ENCODE measurements at places on chromosomes 12 and 14.

DNA sequence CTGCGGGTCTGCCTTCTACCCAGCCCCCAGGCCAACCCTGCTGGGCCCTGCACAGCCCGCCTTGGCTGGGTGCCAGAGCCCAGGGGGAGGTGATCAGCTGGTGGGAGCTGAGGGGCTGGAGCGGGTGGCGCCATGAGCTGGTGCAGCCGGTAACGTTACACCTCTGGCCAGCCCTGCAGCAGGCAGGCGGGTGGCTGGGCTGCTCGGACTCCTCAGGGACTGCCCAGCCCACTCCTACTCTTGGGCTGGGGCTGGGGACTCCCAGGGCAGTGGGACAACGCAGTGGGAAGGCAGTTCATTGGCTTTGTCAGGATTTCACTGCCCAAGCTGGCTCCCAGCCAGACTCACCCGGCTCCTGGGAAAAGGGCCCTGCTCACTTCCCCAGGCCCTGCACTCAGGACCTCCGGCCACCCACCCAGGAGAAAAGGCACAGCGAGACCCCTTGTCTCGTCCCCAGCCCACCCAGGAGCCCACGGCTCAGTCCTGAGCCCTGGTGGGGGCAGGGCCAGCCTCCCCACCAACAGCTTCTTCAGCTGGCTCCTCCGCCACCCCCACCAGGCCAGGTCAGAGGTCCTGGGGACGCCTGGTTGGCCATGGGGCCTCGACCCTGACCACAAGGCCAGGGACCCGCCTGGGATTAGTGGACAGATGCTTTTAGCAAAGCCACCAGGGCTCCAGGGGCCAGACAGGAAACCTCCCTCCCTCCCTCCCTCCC is 1.0 kb downstream of the PGF start:
- DNase-seq = no peak

DNA sequence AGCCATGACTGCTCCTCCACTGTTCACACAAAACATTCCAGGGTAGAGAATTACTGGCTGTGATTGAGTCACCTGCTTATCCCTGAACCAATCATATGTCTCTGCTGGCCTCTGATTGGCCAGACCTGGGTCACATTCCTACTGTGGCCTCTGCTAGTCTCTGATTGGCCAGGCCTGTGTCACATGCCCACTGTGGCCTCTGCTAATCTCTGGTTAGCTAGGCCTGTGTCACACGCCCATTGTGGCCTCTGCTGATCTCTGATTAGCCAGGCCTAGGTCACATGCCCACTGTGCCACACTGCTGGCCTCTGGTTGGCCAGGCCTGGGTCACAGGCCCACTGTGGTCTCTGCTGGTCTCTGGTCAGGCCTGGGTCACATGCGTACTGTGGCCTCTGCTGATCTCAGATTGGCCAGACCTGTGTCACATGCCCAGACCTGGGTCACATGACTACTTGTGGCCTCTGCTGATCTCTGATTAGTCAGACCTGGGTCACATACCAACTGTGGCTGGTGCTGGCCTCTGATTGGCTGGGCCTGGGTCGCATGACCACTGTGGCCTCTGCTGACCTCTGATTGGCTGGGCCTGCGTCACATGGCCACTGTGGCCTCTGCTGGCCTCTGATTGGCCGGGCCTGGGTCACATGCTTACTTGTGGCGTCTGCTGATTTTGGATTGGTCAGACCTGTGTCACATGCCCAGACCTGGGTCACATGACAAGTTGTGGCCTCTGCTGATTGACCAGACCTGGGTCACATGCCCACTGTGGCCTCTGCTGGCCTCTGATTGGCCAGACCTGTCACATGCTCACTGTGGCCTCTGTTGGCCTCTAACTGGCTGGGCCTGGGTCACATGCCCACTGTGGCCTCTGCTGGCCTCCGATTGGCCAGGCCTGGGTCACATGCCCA is 251.6 kb downstream of the SLC15A4 start:
- no peak for DNase-seq

DNA sequence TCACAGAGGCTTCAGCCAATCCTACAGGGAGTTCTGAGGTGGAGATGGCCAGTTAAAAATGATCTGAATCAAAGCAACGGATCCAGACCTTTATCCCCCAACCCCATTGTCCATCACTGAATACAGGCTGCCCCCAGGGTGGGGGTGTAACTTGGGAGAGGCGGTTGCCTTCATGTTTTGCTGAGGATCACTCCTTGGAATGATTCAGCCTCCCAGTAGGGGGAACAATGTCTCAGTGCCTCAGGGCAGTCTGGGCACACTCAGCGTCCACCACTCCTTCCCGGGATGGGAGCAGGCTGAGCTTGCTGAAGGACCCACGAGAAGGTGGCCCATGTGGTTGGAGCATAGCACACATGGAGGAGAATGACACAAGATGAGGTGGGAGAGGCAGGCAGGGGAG is 60.2 kb downstream of the RFX4 start:
- no peak for DNase-seq

DNA sequence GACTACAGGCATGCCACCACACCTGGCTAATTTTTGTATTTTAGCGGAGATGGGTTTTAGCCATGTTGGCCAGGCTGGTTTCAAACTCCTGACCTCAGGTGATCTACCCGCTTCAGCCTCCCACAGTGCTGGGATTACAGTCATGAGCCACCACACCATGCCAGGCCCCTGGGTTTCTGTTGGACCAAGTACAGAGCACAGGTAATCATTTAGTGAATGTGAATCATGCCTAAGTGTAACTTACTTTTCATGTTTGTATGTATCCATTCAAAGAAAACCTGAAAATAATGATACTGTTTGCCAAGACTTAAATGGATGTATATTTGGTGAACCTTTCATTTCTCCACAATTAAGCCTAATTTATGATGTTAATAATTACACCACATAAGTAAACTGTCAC is 65.9 kb downstream of the FGD6 start:
- no peak for DNase-seq

- DNase-seq = no peak
Observed at GRCh38 chr12:57607958-57608663, 3.1 kb upstream of the ARHGEF25 start.

Data from effector CD4-positive, alpha-beta T cell (primary cell).